WTC11 (cell line): ENCODE measurements at places on chromosomes 5 and 9.

DNA sequence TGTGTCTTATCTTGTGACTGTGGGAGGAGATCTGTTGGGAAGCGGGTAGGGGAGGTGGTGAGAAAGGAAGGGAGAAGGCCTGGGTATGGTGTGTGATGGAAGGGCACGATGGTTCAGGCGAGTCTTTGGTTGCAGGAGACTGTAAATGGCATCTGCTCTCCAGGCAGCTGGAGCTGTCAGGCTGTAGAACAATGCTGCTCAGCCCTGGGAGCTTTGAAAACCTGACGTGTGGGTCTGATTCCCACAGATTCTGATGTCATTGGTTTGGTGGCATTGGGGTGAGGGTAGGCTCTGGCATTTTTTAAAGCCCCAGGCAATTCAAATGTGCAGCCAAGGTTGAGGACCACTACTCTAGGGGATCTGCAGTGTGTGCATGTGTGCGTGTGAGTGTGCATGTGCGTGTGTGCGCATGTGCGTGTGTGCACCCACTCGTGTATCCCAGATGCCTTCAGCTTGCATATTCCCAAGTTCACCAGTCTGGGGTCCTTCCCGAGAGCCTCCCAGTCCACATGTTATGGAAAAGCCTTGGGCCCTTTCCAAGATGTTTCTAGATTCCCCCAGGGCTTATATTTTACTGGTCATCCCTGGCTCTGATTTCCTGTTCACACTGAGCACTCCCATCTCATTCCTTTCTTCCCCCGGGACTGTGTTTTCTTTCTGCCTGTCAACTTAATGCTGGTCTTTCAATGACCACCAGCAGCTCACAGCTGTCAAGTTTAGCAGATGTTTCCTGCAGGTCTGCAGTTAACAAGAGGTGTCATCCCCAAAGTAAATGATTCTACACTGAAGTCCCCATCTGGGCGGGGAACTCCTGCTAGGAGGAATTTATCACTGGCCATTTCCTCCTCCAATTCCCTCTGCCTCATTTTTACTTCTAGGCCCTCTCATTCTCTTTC, 34.0 kb downstream of the BOD1 start:
- DNase-seq: no peak

DNA sequence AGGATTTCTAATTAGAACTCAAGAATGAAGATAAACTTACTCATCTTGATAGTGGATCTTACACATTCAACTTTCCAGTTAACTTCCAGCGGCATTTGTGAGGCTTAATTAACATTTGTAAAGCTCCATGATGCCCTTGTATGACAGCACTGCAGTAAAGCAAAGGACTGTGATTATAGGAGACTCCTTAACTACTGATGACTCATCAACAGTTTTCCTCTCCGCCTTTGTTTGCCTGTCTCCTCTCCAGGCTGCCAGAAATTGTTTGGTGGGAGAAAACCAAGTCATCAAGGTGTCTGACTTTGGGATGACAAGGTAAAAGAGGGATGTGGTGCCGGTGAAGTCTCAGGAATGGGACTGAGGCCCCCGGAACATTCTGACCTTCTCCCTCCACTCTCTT, 20.4 kb upstream of the CYFIP2 start:
- no peak for DNase-seq

GRCh38 chr5:122093415-122094180, 15.5 kb upstream of the LOX start:
- DNase-seq: no peak

GRCh38 chr9:112493393-112494137, 6.9 kb downstream of the KIAA1958 start:
- no peak for DNase-seq

DNA sequence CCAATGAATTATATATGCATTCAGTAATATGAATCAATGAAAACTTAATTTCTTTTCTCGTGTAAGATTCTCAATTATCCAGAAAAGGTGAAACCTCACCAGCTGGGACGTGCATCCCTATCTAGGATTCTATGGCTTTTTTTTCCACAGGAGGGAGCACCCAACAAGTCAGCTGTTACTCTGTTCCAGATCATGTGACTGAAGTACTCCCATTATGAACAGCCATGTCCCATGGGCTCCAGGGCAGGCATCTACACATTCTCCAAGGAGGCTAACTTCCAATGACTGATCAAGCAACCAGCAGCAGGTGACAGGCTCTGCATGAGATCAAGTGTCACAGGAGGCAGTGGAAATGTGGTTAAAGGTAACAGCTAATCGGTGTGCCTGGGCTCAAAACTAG, 118.8 kb downstream of the ELAVL2 start:
- no peak for DNase-seq

DNA sequence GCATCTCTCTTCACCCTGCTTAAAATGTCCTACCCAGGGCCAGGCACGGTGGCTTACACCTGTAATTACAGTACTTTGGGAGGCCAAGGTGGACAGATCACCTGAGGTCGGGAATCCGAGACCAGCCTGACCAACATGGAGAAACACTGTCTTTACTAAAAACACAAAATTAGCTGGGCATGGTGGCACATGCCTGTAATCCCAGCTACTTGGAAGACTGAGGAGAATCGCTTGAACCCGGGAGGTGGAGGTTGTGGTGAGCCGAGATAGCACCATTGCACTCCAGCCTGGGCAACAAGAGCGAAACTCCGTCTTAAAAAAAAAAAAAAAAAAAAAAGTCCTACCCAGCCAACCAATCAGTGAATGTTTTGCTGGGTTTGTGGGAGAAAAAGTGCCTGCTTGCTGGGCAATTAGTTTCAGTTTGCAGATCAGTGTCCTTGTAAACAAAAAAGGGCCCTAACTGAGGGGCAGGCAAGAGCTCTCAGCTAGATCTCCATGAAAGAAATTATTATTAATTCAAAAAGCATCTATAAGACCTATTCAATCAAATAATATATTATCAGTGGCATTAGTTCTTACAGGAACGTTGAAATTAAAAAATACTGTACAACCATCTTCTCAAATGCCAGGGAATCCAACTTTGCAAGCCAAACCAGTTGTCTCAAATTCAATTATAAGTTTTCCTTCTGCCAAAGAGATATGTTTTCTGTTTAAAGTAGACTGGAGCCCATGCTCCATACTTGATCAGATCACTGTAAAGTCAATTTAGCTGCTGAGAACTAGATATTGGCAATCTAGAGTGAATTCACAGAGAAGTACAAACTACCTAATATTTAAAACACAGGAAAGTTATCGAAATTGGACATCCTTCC, 3.9 kb downstream of the MEGF9 start:
- no peak for DNase-seq

DNA sequence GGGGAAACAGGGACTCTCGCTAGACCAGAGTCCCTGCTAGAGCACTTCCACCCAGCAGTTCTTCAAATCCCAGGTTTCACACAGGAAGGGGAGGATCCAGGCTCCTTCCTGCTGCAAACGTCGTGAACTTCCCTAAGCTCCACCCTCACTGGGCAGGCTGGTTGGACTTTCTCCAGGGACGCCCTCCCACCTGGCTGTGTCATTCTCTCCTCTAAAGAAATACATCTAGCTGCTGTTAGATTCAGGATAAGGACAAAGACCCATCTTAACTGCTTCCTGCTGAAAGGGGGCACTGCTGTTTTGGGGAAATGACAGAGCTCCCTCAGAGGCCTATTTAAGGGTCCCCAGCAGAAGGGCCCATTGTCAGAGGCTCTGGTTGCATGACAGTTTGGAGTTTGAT, 230.7 kb downstream of the SEMA6A start:
- DNase-seq: peak; percentile 64

GRCh38 chr9:15142878-15143534, 164.0 kb downstream of the TTC39B start:
- DNase-seq: no peak

GRCh38 chr9:136563646-136564325, 17.9 kb upstream of the NOTCH1 start:
- no peak for DNase-seq

DNA sequence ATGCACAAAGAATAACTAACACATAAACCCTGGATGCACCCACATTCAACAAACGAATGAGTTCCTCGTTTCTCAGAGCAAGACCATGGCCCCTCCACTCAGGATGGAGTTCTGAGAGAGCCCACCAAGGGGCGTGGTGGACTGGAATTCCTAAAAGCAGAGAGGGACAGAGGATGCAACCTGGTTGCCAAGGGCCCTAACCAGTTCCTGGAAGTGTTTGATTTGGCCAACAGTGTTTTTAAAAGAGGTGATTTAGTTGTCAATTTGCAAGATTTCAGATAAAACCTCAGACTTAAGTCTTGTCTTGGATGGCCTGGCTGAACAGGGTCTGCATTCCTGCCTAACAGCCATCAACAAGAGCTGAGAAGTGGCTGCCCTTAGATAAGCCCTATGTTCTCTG, 34.4 kb downstream of the GLRA1 start:
- DNase-seq: no peak

DNA sequence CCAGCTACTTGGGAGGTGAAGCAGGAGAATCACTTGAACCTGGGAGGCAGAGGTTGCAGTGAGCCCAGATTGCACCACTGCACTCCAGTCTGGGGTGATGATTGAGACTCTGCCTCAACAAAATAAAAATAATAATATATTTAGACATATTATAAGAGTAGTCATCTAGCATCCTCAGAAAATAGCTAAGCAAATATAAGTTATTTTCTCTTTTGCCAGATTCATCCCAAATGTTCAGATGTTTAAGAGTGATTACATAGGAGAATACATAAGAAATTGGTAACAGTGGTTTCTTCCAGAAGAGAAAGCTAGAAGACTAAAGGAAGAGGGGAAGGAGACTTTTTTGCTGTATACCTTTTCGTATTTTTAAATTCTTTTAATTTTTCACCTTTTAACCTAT, 20.0 kb downstream of the PRKAA1 start:
- DNase-seq: no peak

DNA sequence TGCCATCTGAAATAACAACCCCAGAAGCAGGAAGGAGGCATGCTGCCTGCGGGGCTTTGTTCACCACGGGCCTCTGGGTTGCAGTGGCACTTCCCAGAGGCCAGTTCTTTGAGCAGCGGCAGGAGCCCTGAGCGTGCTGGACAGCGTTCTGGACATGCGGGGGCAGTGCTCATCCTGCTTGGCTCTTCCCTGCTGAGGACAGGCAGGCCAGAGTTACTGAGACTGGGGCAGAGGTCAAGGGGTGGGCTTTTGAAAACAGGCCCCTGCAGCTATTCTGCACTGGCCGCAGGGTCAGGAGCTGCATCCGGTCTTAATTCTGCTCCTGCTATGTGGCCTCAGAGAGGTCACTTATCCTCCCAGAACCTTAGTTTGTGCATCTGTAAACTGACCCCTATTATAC, 258.6 kb downstream of the FSTL4 start:
- DNase-seq: peak; percentile 28

GRCh38 chr5:107658528-107658927, 12.2 kb downstream of the EFNA5 start:
- DNase-seq: no peak

- no peak for DNase-seq
These were observed 241.1 kb downstream of the CRB2 start for GRCh38 chr9:123597048-123597447.

DNA sequence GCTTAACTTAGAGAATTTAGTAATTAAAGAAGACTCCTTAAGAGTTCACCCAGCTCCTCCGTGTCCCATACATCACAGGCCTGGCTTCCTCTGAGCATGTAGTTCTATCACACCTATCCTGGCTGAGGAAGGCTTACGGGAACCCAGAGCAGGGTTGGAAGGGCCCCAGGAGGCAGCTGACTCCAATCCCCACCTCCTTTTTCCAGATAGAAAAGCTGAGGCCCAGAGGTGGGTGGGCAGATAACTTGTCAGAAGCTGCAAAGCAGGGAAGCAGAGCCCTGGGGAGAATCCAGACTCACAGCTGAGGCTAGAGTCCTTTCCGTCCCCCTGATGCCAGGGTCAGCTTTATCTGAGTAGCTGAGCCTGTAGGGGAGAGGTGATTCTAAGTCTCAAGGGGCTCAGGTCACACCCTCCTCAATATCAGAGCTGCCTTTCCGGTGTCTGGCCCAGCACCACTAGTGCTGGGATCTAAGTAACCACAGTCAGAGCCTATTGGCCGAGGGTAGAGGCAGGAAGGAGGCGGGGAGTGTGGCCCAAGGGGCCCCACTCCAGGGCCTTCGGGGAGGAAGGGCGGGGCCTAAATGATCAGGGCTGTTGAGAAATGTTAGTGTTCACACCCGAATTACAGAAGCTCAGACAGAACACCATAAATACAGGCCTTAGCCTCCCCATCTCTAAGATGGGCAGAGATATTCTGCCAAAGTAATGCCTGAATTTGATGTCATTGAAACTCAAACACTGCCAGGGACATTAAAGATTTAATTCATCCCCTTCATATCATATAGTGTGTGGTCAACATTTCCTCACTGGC, 9.9 kb downstream of the CCDC69 start:
- peak; percentile 40 for DNase-seq

DNA sequence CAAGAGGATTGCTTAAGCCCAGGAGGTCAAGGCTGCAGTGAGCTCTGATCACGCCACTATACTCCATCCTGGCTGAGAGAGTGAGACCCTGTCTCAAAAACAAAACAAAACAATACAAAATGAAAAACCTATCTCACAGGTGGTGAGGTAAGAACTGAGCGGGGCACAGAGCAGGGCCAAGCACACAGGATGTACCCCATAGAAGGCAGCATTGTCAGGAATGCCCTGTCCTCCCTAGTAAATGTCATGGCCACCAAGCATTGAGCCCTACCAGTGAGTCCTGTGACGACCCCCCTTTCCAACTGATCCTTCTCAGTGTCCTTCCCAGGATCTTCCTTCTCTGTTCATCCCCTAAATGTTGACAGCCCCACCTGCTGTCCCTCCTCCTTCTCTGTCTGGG, 44.6 kb upstream of the ALDH1B1 start:
- no peak for DNase-seq

- DNase-seq: no peak
These were observed 41.6 kb downstream of the MYO10 start for GRCh38 chr5:16894236-16895057.

DNA sequence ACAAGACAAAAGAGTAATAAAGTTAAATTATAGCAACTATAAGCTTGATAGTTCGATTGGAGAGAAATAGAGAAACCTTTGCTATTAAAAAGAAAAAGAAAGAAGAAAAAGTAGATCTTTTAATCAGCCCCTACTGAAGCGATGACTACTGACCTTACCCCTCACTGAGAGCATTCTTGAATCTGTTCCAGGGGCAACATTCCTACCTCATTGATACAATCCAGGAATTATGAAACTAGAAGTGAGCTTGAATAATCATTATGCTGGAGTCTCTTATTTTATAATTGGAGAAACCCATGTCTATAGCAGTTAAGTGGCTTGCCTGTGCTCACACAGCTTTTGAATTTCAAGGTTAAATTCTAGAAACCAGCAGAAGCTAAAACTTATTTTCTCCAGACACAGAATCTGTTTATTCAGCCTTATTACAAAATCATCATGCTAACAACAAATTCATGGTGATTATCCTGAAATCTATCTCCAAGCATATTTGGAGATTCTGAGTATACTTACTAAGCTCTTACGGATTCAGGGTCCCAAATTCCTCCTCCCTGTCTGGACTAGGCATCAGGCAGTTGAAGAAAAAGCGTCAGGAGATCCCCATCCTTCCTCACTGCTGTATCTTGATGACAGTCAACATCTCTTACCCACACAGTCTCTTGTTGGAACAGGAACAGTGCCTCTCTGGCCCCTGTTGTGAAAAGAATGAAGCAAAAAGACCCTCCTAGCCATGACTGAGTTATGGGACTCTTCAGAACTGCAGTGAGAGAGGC, 547.6 kb upstream of the WWC1 start:
- no peak for DNase-seq

GRCh38 chr5:32785611-32786254, 74.6 kb downstream of the NPR3 start:
- DNase-seq: no peak
